Umbilical cord (tissue), 2 donors: ENCODE measurements at places on chromosomes 13 and 19. TPM values are rescaled to one million over a fixed set of nuclear protein-coding genes. Genes with fewer than 3 reads are reported as not detected.
A peak's percentile ranks its signal among the peaks of the same experiment; 100 is the strongest.

DNA sequence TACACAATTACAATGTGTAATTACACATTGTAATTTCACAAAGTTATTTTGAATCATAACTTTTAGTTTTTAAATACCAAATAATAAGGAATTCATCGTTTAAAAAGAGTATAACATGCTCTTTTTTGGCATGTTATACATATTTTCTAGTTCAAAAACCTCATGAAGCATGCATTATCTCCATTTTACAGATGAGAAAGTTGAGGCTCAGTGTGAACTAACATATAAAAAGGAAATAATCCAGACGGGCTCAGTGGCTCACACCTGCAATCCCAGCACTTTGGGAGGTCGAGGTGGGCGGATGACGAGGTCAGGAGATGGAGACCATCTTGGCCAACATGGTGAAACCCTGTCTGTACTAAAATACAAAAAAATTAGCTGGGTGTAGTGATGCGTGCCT is 107.9 kb downstream of the PCDH9 start:
- DNase-seq = no peak

DNA sequence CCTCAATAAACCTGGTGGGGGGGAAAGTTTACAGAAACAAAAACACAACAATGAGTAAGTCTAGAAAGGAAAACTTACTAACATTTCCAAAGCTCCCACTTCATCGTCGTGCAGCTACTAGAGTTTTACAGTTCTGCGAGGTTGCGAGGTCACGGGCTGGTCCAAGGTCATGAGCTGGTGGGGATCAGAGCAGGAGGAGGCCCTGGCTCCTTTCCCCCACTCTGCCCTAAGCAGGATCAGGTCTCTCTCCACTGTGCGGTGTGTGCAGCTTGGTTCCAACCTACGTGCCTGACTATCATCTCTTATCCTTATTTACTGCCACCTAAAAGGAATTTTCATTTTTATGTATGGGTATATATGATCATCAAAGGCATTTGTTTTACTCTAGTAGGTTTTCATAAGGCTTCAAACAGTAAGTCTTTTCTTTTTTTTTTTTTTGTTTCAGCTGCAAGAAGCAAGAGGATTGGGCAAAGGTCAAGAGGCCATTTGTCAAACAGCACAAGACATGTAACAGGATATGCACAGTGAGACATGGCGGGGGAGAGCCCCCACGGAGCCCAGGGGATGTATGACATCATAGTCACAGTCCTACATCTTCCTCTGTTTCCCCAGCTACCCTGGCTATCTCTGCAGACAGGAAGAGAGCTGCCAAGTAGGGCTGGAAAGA is 76.6 kb upstream of the POMP start:
- no peak for DNase-seq

DNA sequence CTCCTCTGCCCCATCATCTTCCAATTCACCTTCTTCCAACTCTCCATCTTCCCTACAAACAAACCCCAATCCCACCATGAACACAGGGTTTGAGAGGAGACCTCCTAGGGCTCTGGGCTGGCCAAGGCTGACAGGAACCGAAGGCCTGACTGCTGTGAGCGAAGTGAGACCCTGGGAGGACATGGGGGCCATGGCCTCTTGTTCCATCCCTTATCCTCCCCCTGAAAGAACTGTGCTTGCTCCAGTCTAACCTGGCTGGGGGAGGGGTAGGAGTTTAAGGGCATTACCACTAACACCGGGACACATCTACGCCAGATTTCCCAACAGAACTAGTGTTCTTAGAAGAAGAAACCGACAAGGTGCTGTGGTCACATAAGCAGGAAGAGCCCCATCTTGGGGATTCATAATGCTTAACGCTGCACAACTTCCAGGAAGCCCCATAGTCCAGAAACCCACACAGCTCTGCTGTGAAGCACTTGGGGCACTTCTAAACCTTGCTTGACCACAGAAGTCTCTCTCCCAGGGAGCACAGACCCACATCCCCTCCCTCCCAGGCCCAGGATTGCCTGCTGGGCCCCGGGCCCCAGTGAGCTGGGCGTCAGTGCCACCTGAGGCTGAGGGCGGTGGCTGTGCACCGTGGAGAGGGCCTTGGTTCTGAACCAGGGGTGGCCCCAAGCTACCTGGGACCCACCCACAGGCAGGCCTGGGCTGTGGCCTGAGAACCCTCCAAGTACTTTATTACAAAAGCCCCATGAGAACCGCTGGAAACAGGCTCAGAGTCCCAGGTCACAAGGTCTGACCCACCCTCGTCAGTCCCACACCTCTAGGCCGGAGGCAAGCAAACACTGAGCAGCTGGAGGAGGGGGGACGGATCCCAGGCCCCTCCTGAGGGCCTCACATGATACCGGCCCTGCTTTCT is 18.8 kb downstream of the ZC3H4 start:
- peak; percentile 23 for DNase-seq

Gene FCER2
- not detected for total RNA-seq

DNA sequence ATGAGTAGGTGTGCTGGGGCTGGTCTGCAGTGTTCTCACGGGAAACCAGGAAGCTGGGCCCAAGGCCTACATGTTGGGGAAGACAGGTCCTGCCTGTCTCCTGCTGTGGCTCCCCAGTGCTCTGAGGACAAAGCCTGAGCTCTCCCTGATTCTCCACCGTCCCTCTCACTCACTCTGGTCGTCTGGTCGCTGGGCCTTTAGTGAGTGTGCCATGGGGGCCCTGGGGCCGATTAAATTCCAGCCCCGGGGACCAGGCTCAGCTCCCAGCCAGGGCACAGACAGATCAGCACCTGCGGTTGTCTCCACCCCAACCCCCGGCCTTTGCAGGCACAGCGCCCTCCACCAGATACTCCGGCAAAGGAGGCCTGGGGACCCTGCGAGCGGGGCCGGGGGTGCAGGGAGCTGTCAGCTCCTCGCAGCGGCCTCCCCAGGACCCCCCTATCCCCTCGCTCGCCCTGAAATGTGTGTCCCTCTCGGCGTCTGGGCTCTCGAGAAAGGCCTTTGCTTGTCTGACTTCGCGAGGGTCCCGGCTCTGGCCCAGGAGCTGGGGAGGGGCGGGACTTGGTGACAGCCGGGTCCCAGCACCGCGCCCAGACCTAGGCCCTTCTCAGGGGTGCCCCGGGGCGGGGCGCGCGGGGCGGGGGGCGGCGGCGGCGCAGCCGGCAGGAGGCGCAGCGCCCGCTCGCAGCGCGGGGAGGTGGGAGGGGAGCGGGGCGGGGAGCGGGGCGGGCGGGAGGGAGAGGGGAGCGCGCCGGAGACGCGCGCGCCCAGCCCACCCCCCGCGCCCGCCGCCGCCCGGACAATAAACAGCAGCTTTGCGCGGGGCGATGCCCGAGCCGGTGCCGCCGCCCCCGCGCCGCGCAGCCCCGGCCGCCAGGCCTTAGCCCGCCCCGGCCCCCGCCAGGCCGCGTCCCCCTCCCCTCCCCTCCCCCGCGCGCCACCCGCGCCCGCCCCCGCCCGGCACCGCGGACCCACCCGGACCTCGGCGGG is at the start of gene PALM:
PALM (plus strand) TSS at position 782 of the 990 bp plus-strand sequence. CDS start 212 bp downstream, outside the sequence.
- no peak for DNase-seq

DNA sequence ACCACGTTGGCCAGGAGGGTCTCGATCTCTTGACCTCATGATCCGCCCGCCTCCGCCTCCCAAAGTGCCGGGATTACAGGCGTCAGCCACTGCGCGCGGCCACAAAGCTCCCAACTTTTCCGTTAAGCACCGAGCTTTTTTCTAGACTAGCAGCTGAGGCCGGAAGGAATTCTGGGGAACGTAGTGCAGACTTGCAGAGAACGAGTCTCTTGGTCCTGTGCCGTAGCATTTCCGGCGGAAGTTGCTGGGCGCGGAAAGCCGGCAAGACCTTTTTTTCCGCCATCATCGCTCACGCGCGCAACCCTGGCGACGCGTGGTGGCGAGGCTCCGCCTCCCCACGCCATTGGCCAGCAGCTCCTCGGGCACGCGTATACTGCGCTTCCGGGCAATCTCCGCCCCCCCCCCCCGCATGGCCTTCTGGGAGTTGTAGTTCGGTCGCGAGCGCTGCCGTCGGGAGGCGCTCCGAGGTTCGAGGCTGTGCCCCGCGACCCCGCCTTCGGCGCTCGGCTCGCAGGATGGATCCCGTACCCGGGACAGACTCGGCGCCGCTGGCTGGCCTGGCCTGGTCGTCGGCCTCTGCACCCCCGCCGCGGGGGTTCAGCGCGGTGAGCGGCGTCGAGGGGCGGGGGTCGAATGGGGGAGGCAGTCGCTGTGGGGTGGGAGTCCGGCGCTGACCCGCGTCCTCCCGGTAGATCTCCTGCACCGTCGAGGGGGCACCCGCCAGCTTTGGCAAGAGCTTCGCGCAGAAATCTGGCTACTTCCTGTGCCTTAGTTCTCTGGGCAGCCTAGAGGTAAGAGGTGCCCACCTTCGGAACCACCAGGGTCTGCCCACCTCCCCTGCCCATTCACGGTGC is at the start of gene MVB12A:
MVB12A (plus strand) TSS at position 427 of the 854 bp plus-strand sequence; CDS start at position 516, 89 bp downstream.
- peak; percentile 100 for DNase-seq

- no peak for DNase-seq
Observed at GRCh38 chr13:84912720-84913119, 886.5 kb downstream of the SLITRK6 start.

- no peak for DNase-seq
Observed at GRCh38 chr13:22276616-22277015, 605.7 kb downstream of the FGF9 start.

GRCh38 chr19:4441994-4442818 is 15.4 kb downstream of the UBXN6 start:
- no peak for DNase-seq

GRCh38 chr19:35727956-35728706 is 10.3 kb downstream of the KMT2B start:
- DNase-seq = no peak

- no peak for DNase-seq
Observed at GRCh38 chr19:12828494-12828893, 5.9 kb downstream of the RTBDN start.

GRCh38 chr13:81779876-81780275 is 1439.0 kb upstream of the SPRY2 start:
- DNase-seq = peak; percentile 80

DNA sequence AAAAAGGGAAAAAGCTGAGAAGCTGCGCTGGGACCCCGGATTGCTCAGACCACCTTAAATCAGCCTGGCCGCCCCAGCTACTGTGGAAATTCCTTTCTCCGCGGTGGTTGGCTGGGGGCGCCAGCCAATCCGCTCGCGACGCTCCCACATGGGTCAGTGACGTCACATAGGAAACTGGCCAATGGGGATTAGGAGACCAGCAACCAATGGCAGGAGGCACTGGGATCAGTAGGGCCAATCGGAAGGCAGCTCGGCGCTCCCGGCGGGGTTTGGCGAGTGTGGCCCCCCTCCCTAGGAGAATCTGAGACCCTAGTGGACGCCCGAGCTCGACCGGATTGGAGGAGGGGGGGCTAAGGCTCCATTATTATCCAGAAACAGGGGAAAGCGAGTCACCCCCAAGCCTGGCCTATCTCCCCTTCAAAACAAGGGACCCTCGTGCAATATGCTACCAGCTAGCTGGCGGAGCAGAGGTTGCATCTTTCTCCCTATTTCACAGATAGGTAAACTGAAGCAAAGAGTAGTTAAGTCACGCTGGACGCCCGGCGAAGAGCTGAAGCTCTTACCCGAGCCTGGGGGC is 6.5 kb upstream of the TLE2 start:
- DNase-seq = peak; percentile 100

Gene PRR12
- 1.9 TPM for total RNA-seq

Gene GSX1
- not detected for total RNA-seq

Gene CKM
- not detected for total RNA-seq

DNA sequence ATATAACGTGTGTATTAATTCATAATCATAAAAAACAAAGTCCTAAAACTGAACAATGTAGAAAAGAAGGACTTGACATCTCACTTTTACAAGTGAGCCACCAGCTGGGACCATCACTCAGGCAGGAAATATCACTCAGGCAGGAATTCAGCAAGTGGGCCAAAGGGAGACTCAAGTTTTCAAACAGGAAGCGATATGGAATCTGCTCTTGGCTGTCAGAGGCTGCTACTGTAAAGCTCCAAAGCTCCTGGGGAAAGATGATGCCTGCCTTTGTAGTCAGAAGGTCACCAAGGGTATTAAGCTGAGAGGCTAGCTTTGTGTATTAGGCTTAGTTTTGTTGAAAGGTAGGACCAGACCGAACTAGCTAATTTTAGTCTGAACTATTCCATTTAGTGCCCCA is 5.5 kb upstream of the AKAP11 start:
- peak; percentile 53 for DNase-seq

Gene ASPDH
- not detected for total RNA-seq

DNA sequence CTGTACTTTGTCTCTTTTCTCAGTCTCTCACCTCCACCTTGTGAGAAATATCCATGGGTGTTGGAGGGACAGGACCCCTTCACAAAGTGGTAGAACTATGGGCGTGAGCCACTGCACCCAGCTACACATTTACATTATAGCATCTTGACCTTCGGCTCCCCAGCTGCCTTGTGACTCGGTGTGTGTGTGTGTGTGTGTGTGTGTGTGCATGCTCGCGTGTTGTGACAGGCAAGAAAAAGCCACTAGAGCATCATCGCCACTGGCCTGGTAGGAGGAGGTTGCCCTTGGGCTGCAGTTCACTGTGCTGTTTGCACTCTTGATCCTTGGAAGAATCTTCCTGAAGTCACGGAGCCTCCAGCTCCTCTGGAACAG is 13.7 kb upstream of the ZNF888 start:
- DNase-seq = no peak

DNA sequence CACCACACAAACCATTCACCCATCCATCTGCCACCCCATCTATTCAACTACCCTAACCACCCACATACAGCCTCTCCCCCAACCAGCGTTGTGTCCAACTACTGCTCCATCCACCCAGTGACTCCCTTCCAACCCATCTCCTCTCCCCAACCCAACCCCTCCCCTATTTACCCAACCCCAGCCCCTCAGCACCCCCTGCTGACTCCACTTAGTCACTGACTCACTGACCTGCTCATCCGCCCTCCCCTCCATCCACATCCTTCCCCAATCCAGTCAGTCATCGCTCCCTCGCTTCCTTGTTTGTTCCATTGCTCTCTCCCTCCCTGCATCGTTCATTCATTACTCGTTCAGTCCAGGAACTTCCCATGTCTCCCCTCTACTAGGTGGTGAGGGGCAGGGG is 39.2 kb downstream of the KCNC3 start:
- no peak for DNase-seq

Gene UBE2L5
- not detected for total RNA-seq

Gene FRY
- 29.6 TPM for total RNA-seq

Gene RNF17
- total RNA-seq = not detected

Gene SGCG
- 3.1 TPM for total RNA-seq

Gene WTIP
- total RNA-seq = 51.5 TPM

GRCh38 chr19:27393591-27393990 is 1819.4 kb downstream of the UQCRFS1 start:
- DNase-seq = no peak

GRCh38 chr13:72689181-72689696 is 38.2 kb downstream of the MZT1 start:
- no peak for DNase-seq

GRCh38 chr19:46453661-46454060 is 17.7 kb downstream of the PNMA8A start:
- DNase-seq = peak; percentile 46

DNA sequence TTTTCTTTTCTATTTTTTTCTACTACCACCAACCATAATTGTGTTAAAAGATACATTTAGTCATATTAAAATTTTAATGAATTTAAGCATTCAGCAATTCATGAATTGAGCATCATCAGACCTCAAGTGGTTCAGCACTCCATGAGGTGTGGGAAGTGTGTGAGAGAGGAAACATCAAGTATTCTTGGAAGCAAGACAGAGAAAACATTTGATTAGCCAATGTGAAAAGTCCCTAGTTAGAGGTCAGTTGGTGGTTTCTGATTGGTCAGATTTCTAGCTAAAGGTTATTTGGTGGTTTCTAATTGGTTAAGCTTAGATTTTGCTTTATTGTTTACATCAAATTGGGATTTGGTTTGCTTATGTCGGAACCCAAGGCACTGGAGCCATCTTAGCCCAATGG is 134.7 kb downstream of the KLF5 start:
- DNase-seq = no peak

GRCh38 chr19:38384209-38385027 is 3.4 kb downstream of the GGN start:
- no peak for DNase-seq
